ENCODE measurements at places on chromosomes 5 and 9.

DNA sequence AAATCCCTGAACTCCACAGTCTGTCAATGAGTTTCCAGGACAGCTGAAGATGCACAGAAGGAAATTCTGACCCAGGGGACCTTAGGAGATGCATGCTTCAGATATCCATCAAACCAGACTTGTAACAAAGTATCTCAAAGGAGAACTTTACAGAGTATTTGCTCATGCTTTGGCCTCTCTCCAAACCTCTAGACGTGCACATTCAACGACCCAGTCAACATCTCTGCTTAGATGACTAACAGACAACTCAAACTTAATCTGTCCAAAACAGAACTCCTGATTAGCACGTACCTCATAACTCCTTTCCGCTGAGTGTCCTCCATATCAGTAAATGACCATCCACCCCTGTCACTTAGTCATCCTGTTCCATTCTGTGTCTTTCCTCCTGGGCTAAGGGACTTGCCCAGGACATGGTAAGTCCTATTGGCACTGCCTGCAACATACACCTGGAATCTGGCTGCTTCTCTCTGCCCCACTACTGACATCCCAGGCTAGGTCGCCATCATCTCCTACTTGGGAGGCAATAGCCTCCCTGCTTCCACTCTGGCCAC, 107.4 kb downstream of the LMNB1 start:
- no peak for DNase-seq

GRCh38 chr9:37942621-37943344, 38.9 kb upstream of the SLC25A51 start:
- no peak for DNase-seq

DNA sequence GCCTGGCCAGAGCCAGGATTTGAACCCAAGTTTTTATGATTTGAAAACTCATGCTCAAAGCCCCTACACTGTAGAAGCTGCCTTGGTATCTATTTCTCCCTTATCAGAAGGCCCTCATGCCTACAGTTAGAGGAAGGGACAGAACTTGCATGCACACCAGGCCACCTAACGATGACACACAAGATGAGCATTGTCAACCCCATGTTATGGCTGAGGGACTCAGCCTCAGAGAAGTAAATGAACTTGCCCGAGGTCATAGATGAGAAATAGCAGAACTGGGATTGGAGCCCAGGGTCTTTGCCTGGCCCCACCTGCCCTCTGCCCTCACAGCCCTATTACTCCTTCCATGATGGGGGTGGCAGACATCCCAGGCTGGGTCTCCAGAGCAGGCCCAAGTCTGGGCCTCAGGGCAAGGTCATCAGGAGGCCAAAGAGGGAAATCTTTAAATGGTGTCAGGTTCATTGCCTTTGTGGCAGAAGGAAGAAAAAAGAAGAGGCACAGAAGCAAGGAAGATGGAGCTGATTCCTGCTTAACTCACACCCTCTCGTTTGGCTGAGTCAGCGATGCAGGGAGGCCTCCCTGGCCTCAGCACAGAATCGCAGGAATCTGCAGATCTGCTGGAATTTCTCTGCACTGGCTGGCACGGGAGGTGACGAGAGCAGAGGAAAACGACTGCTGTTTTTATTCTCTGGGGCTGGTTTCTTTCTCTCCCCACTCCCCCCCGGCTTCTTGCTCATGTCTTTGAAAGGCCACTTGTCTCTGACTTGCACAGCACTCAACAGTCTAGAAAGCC, 20.6 kb upstream of the CRB2 start:
- DNase-seq: no peak

- no peak for DNase-seq
Measured at GRCh38 chr5:85311536-85311935, 926.9 kb upstream of the EDIL3 start.

DNA sequence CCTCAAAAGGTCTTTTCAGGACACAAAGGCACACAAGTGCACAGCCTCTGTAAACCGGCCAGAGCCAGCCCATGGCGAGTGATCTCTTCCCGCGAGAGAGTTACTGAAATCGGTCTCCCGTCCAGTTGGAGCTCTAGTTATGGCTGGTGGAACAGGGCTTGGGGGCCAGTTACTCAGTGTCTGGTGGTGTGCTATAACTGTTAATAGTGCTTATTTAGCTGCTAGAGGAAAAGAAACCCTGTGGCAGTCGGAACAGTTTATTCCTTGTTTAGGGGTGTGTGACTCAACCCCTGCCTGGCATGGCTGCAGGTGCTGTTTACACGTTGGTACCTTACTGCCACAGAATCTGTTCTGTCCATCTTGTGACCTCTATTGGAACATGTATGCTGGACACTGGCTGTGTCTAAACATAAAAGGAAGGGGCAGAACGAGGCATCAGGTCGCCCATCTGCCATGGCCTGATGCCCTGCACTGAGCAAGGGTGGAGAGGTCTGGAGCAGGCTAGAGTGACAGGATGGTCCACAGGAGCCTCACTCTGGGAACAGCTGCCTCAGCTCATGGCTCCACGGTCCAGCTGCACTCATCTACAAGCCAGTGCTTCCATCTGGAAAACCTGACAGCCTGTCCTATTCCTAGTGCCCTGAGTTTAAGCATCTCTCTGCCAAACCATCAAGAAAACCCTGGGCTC, 49.6 kb upstream of the SIMC1 start:
- no peak for DNase-seq

DNA sequence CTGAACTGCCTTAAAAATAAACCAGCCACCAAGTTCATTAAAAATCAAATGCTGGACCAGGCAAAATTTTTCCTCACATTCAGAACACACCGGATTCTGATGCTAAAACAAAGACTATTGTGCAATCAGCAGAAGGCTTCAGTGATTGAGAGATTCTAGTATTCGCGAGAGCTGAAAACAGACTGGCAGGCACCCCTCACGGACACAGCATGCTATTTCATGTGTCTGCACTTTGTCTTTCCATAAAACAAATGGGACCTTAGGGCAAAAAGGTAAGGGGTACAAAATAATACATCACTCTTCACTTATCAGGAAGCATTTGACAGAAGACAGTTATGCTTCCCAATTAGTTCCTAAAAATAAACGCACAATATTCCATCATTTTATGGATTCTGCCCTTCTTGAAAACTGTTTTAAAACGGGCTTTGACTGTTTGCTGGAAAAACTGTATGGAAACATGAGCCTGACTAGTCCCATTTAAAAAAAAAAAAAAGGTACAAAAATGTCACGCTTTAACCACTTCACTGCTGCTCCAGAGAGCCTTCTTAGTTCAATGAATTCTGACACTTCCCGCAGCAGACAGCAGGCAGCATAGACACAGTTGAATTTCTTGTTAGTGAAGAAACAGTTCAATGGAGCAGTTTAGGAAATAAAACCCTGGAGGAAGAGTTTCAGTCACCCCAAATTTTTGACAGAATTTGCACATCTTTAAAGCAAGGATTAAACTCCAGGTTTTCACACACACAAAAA, 99.2 kb downstream of the MED27 start:
- DNase-seq: no peak

- peak; percentile 38 for DNase-seq
Measured at GRCh38 chr9:33697171-33697570, 98.2 kb upstream of the PRSS3 start.

- peak; percentile 46 for DNase-seq
Measured at GRCh38 chr5:137453483-137454080, 45.5 kb downstream of the SPOCK1 start.

DNA sequence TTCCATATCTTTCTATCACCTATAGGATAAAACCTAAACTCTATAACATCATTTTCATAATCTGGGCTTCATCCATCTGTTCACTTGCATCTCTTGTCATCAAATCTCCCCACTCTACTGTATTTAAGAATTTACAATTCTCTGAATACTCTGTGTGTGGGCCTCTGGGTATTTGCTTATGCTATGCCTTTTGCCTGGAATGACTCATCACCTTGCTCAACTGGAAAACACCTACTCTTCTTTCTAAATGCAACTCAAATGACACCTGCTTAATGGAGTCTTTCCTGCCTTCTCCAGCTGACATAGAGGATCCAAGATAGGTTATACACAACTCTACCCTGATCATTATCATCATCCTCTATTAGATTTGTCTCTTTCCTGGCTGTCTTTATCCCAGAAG, 421.7 kb downstream of the SPATA31D1 start:
- peak; percentile 18 for DNase-seq

DNA sequence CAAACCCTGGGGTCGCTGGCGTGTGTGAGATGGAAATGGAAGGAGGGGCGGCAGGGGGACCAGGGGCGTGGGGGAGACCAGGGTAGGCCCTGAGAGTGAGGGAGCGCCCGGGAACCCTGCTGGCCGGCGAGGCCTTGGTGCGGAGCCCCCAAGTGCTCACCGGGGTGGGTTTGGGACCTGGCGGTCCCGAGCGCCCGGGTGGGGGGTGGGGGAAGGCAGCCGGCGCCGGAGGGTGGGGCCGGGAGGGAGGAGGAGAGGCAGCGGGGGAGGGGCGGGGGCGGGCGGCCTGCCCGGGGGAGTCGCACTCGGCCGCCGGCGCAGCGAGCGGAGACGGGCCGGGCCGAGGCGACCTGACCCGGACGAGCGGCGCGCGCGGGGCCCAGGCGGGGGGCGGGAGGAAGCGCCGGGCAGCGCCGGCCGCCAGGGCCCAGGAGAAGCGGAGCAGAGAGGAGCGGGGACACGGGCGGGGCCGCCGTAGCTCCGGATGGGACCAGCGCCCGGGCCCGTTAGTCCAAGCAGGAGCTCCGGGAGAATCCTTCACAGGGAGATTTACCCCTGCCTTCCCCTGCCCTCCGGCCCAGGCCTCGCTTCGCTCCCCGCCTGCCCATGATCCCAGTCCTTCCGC, at the start of gene NPR2:
TSS of gene NPR2 (plus strand) at position 295 of the 625 bp plus-strand sequence. CDS start 818 bp downstream, outside the sequence.
- DNase-seq: peak; percentile 53

DNA sequence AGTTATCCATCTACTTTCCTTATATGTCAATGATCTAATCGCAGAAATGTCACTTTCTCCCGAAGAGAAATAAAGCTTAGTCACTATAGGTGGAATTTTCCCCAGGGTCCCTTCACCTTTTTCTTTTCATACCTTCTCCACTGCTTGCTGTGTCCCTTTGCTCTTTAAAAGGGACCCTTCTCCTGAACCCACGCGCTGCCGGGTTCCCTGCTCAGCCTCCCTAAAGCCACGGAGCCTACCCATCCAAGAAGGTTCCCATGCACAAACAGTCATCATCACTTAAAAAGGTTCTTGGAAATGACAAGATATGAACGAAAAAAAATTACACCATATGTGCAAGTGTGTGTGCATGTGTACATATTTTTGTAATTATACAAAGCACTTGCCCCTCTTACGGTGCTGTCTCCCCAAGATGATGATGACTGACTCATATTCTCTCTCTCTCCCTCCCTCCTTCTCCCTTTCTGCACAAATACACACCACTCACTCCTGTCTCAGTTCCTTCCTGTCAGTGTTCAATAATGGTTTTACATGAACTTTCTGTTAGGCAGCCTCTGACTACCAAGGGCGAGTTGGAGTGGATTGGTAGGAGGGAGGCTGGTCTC, 1.5 kb upstream of the PTPRD start:
- no peak for DNase-seq

DNA sequence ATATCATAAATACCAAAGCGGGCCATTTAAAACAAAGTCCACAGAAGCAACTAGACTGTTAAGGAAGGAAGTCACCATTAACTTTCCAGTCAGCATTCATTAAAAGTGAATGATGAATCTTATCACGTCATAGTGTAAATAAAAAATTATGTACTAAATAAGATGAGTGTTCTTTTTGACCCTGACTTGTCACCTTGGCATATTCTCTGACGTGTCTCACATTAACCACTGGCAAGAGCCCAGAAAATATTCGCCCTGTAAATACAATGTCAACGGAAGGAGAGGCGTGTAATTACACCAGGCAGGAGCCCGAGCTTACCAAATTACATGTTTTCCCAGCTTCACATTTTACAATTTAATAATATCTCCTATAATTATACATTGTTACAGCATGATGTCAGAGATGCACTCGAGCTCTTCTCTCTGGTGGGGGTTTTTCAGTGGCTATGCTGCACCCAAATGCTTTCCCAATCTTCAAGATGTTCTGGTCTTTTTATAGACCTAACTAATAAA, 29.3 kb upstream of the UBE2QL1 start:
- DNase-seq: no peak

GRCh38 chr5:114988096-114988495, 181.6 kb downstream of the TRIM36 start:
- no peak for DNase-seq

GRCh38 chr9:106874652-106875051, 11.7 kb downstream of the ZNF462 start:
- DNase-seq: no peak

GRCh38 chr9:4423207-4423610, 67.1 kb upstream of the SLC1A1 start:
- DNase-seq: no peak

DNA sequence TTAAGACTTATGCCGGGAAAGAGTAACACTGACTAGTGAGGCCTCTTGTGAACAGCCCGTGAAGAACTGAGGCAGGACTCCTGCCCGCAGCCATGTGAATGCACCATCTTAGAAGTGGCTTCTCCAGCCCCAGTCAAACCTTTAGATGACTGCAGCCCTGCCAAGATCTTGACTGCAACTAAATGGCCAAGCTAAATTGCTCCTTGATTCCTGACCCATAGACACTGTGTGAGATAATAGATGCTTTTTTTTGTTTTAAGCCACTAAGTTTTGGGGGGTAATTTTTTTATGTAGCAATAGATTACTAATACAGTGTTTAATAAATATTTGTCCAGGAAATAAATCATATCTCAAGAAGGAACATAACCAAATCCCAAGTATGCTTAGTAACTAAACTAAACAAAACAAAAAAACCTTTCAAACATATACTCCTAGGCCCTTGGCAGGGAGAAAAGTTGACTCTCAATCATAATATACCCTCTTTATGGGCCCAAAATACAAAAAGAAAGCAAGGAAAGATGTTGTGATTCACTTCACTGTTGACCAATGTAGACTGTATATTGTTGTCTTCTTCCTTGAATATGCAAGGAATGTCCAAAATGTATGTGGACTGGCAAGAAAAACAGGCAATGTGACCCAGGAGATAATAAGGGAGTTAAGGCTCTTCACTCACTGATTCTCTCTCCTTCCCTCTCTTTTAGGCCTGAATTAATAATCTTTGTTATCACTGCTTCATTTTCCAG, 79.7 kb upstream of the ZNF366 start:
- DNase-seq: no peak

Measured in suppressor macrophage treated with lipopolysaccharide for 1 hour (primary cell).